Activated effector memory CD4-positive, alpha-beta T cell treated with Interleukin-2 at 50 U/mL for 16 hours (primary cell): ENCODE measurements at places on chromosomes 5 and 9.

- no peak for DNase-seq
Measured at GRCh38 chr9:135299239-135299590, 180.4 kb upstream of the PPP1R26 start.

GRCh38 chr5:154573011-154573410 lies 95.0 kb upstream of the HAND1 start:
- DNase-seq: no peak

DNA sequence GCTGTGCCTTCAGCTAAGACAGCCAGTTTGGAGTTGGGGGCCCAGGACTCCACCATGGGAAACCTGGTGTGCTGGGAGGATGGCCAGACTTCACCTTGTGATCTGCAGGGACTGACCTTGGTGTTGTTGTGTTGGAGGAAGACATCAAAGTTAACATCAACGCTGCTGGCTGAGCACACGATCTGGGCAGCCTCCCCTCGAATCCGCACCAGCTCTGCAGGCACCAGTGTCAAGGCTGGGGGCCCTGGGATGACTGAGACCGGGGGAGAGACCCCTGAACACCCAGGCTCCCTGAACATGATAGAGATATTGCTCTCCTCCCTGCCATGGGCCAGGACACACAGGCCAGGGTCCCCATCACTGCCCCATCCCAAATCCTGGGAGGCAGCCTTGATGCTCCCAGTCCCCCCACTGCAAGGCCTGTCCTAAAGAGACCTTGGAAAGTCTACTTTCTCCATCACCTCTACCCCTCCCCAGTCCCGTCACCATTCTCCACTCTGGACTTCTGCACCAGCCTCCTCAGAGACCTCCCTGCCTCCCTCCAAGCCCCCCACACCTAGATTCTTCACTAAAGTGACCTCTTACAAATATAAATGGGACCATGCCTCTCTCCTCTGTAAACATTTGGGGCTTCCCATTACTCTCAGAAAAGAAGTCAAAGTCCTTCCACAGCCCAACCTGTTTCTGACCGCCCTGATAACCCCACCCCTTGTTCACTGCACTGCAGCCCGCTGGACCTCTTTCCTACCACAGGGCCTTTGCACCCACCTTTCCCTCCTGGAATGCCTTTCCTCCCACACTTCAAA lies 8.2 kb downstream of the CSF1R start:
- DNase-seq: no peak

DNA sequence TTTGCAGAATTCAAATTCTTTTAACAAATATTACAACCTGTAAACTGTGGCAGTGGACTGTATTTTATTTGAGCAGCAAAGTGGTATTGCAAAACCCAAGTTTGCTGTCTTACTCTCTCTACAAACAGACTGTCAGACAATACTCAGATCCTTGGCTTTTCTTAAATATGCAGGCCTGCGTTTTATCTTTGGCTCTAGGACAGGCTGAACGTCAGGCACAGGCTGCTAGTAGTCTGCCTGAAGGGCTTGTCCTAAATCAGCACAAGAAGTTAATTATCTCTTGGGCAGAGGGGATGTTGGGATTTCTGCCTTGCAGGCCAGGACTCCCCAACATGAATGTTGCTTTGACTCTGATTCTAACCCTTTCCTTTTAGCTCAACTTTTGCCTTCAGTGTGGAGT lies 147.5 kb downstream of the SLIT3 start:
- no peak for DNase-seq

DNA sequence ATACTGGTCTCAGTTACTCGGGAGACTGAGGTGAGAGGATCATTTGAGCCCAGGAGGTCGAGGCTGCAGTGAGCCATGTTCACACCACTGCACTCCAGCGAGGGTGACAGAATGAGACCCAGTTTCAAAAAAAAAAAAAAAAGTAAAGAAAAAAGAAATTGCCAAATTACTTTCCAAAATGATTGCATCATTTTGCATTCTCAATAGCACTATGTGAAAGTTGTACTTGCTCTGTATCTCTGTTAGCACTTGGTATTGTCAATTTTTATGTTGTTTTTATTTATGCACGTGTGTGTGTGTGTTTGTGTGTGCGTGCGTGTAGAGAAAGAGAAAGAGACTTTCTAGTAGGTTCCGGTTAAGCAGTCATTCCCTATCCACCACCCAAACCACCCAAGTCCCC lies 328.4 kb downstream of the RAB3C start:
- DNase-seq: no peak

DNA sequence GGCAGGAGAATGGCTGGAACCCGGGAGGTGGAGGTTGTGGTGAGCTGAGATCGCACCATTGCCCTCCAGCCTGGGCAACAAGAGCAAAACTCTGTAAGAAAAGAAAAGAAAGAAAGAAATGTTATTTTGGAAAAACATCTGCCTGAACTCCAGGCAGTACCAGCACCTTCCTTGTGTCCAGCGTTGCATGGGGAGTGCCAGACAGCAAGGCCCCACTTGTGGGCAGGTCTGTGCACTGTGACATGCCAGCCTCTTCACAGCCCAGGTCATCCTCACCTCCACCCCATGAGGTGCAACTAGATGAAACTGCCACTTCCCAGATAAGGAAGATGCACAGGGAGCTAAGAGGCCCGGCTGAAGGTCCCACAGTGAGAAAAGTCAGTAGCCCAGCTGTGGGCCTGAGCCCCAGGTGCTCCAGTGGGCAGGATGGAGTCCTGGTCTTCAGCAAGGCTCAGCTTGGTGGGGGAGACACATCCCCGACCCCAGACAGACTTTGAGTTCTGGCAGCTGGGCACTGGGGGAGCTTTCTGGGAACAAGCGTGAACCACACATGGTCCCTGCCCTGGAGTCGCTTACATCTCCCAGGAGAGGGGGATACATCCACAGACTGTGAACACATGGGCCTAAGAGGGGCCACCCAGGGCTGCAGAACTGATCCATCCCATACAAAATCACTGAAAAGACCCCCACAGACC lies 146.9 kb upstream of the IER5L start:
- DNase-seq: no peak

GRCh38 chr5:123964884-123965283 lies 452.9 kb downstream of the CSNK1G3 start:
- DNase-seq: no peak

DNA sequence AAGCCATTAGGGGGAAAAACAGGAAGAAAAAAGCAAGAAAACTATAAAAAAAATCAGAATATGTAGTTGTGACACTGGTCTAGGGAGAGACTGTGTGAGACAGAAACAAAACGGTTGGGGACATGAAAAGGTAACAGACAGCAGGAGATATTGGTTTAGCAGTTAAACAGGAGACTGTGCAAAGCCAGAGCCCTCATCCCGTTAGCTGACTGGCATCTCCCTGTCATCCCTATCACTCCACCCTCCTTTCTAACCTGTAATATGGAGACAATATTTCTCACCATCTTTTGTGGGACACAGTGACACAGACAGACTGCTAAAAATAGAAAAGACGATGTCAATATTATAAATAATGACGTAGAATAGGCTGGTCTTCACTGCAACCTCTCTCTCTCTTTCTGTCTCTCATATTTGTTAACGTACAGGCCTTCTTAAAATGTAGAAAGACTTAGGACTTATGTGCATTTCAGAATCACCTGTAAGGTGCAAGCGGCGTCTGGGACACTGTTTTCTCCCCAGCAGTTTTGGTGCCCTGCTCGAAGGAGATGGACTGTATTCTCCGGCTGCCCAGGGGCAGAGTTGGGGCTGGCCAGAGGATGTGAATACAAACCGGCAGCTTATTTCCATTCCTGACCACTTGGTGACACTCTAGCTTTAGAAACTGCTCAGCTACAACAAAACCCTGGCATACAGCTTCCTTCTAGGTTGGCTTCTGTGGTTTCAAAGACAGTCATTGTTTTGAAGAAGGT lies 190.6 kb downstream of the MAT2B start:
- DNase-seq: no peak

GRCh38 chr5:145921211-145921610 lies 15.2 kb upstream of the SH3RF2 start:
- no peak for DNase-seq

DNA sequence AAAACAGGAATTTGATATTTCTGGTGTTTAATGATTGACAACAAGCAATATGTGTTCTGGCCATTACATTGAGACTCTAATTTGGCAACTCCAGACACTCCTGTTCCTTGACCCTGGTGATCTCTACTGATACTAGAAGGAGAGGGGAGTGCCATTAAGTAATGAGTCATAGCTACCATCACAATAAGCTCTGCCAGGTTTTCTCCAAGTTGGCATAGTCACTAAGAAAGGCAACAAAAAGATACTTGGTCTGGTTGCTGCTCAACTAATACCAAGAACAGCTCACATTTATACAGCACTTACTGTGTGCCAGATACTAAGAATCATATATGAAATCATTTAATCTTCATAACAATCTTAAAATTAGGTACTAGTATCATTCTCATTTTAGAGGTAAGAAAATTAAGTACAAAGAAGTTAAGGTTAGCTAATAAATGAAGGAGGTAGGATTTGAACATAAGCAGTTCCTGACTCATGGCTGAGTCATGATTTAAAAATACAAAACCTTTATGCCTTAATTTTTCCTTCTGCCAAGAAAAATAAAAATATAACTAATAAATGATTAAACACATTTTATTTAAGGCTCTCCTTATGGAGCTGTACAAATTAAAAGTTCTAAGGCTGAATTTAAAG lies 19.9 kb upstream of the PRXL2C start:
- DNase-seq: no peak

GRCh38 chr5:147892696-147893296 lies 13.5 kb downstream of the C5orf46 start:
- DNase-seq: no peak

GRCh38 chr5:71778678-71779276 lies 59.7 kb downstream of the CARTPT start:
- DNase-seq: no peak

GRCh38 chr5:172901012-172901780 lies 58.0 kb upstream of the RPL26L1 start:
- no peak for DNase-seq

GRCh38 chr5:91142819-91143218 lies 240.3 kb downstream of the ARRDC3 start:
- no peak for DNase-seq

- DNase-seq: no peak
Measured at GRCh38 chr5:73943397-73943796, 317.4 kb downstream of the ARHGEF28 start.

DNA sequence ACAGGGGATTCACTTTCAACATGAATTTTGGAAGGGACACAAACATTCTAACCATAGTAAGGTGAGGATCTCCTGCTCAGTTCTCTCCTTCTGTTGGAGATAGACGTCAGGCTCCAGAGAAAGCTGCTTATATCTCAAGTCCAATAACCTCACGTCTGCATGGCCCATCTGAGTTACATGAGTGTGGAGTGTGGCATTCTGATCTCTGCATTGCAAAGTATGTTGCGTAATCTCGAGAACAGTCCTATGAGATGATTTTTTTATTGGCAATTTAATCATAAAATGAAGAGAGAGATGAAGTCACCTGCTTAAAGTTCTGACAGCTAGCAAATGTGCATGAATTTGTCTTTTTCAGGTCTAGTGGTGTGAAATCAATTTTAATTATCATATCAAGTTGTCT lies 118.8 kb downstream of the SLC12A2 start:
- DNase-seq: no peak

GRCh38 chr9:3419893-3420292 lies 105.9 kb downstream of the RFX3 start:
- DNase-seq: no peak

- no peak for DNase-seq
Measured at GRCh38 chr9:12722131-12722530, 28.9 kb downstream of the TYRP1 start.

DNA sequence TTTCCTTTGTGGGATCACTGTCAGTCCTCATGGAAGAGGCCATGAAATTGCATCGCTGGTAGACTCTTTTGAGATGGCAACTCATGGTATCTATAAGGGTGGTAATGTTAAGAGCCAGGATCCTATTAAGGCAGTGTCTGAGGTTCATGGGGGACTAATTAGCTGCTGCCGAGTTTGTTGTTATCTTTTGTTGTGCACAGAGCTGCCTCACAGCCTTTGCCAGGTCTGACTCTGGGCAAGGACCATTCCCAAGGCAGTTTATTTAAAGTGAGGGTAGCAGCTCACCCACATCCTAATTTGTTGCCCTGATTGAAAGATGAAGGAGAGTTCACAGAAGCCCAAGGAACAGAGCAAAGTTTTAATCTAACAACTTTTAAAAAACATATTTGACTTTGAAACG lies 7.9 kb downstream of the SMARCA2 start:
- no peak for DNase-seq

GRCh38 chr5:15463231-15463980 lies 36.6 kb upstream of the FBXL7 start:
- no peak for DNase-seq

- DNase-seq: no peak
Measured at GRCh38 chr9:123926941-123927340, 3.0 kb downstream of the DENND1A start.

GRCh38 chr5:22431406-22431805 lies 421.7 kb downstream of the CDH12 start:
- no peak for DNase-seq

DNA sequence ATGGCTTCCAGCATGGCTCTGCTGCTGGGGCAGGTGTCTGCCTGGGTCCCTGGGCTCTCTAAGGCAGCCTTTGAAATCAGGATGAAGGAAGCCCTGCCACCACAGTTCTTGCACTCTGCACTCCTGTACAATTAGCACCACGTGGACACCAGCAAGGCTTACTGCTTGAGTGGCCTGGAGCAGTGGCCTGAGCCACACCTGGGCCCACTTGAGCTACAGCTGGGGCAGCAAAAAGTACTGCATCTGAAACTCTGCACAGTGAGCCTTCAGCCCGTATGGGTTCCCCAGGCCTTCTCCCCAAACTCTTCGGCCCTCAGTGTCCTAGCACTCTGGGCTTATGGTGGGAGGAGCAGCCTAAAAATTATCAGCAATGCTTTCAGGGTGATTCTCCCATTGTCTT lies 8.0 kb upstream of the INIP start:
- DNase-seq: no peak

- DNase-seq: no peak
Measured at GRCh38 chr9:76707510-76707909, 56.7 kb upstream of the PCA3 start.

DNA sequence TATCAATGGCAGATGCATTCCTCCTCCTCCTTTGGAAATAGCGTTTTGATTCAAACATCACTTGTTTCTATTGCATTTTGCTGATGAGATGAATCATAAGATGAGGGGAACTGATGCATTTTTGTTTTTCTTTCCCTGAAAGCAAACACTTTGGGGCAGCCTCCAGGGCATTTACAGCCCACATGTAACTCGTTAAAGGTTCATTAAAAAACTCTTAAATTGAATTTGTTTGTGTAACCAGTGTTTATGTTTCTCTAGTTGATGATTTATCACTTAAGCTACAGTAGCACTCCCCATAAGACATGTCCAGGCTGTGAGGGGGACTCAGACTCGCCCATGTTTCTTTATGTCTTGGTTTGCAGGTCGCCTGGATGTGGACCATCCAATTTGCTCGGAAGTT lies 246.1 kb upstream of the ANKH start:
- DNase-seq: no peak

DNA sequence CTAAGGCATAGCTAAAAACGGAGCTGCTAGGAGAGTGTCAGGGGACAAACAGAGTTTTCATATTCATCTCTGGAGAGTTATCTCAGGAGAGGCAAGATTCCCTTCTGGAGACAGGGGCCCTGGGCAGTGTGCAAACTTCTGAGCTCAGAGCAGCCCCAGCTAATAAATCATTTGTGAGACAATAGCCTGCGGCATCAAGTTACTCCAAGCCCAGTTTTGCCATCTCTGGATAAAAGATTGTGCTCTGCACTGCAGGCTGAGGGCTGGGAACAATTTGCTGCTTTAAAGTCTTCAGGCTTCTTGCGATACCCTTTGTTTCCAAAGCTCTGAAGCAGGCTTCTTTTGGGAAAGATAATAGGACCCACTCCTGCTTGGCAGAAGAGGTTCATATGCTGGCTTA lies 164.3 kb upstream of the BRINP1 start:
- no peak for DNase-seq
